Common myeloid progenitor, CD34-positive (primary cell): ENCODE measurements at places on chromosomes 5 and 9.

DNA sequence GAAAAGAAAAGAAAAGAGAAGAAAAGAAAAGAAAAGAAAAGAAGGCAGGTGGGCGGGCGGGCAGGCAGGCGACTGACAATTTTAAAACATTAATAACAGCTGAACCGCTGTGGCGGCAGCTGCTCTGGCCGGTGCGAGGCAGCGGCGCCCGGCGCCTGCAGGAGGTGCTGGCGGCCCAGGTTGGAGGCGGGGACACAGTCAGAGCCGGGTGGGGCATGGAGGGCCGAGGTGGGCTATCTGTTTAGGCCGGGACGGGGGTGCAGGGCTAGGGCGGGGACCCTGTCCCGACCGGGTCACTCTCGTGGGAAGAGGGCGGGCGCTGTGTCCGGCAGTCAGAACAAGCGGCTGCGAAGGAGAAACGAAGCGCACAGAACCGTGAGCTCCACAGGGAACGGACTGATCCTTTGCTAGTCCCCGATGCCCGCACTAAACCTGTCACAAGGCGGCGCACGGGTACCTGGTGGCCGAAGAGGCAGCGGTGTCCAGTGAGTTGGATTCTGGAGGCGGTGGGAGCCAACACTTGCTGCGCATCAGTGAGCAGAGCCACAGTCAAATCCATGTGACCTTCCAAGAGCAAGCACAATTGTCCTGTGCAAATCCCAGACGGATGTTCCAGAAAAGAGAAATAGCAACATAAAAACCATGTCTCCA is 13.6 kb upstream of the ALDOB start:
- peak; percentile 71 for DNase-seq

DNA sequence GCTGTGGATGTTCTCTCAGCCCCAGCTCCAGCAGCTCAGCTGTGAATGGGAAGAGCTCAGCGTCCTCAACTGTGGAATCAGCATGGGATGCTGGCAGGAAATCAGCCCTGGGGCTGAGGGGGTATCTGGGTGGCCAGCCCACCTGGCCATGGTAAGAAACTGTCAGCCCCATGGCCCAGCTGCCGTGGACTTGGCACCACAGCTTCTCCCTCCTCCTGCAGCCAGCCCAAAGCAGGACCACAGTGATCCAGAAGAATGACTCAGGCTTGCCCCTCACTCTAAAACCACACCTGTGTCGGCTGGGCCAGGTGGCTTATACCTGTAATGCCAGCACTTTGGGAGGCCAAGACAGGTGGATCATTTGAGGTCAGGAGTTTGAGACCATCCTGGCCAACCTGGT is 48.0 kb downstream of the SAR1B start:
- DNase-seq, result no peak

GRCh38 chr5:161372682-161373344 is 173.7 kb downstream of the GABRB2 start:
- DNase-seq, result no peak

DNA sequence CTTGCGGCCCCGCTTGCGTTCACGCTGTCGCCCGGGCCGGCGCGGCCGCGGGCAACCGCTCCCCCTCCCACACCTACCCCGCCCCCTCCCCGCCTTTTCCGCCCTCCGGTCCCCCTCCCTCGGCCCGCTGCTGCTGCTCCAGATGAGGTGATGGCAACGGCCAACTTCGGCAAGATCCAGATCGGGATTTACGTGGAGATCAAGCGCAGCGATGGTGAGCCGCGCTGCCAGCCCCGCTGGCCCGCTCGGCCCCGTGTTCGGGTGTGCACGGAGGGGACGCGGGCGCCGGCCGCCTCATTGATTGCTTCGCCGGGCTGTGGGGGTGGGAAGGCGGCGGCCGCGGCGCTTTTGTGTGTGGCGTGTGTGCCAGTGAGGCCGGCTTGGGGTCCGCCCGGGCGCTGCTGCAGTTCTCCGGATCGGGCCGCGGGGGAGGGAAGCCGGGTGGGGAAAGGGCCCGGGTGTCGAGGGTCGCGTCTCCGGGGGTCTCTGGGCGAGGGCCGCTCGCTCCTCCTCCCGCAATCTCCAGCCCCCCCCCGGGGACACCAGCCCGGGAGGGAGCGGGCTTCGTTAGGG is 403 bp downstream of the KIF2A start:
- DNase-seq, result no peak

DNA sequence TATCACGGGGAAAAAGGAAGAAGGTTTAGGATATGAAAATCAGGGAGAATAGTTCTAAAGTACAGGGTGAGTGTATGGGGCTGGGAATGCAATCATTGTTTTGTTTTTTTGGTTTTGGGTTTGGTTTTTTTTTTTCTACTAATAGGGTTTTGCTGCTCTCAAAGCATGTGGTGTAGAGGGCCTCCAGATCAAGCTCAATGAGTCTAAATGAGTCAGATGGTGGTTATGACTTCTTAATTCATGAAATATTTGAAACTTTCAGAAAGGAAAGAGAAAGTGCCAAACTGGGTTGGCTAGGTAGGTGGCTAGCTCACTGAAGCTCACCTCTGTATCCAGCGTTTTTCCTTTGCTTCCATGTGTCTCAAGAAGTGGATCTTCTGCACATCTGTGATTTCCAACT is 10.7 kb downstream of the OR1L8 start:
- DNase-seq, result no peak

DNA sequence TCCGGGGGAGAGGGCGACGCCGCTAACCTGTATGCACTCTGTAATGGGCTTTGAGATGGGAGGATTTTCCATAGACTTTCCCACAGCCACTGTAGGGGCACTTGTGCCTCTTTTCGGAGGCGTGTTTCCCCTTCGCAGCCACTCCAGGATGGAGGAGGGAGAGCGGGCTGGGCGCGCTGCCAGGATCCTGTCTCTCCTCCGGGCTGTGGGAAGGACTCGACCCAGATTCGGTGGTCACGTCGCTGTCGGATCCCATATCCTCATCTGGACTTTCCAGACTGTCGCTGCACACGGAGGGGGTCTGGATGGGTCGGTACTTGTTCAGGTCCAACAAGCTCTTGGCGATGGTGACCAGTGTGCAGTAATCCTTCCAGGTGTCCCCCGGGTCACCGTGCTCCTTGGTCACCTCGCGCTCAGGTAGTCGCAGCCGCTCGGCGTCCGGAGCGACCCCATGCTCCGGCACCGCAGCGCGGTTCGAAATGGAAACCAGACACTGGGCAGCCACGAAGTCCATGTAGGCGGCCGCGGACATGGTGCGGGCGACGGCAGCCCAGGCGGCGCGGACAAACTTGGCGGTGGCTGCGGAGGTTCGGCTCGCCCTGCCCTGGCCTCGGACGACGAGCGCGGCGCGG is 1.5 kb downstream of the KLF9 start:
- DNase-seq, result no peak

GRCh38 chr5:10493884-10494283 is 52.2 kb downstream of the ROPN1L start:
- no peak for DNase-seq

- no peak for DNase-seq
Observed at GRCh38 chr5:84088996-84089395, 295.7 kb downstream of the EDIL3 start.

GRCh38 chr5:169133531-169133930 is 167.4 kb downstream of the SLIT3 start:
- no peak for DNase-seq

DNA sequence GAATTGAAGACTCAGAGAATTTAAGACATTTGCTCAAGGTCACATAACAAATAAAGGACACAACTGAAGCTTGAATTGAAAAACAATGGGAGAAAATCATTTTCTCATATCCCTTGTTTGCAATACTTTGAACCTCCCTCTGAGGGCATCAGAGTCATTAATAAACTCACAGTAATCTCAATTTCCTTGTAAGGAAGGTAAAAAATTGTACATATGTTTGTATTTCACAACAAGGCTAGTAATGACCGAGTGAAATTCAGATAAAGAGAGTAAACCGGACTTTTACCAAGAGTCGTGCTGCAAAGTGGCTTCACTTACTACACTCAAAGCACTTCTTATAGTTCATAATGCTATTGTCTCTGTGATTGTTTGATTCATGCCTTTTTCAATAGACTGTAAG is 665.0 kb downstream of the NR2F1-AS1 start:
- no peak for DNase-seq

GRCh38 chr9:2875218-2875977 is 31.5 kb upstream of the PUM3 start:
- no peak for DNase-seq
